CD4-positive, alpha-beta memory T cell (primary cell): ENCODE measurements at places on chromosomes 1 and 21. TPM values are rescaled to one million over a fixed set of nuclear protein-coding genes. Genes with fewer than 3 reads are reported as not detected.

RUNX3 gene
- 105 TPM for total RNA-seq

FOXD2 gene
- total RNA-seq: 0.64 TPM

PLA2G2D gene
- total RNA-seq: not detected

C2CD2 gene
- 10.5 TPM for total RNA-seq

FAM151A gene
- total RNA-seq: not detected

LCE1E gene
- not detected for total RNA-seq

JAM2 gene
- not detected for total RNA-seq

FAM72D gene
- not detected for total RNA-seq
